Skin of body (tissue), 3 donors: ENCODE measurements at places on chromosomes 7 and 10. TPM values are rescaled to one million over a fixed set of nuclear protein-coding genes. Genes with fewer than 3 reads are reported as not detected.

The GPRIN2 gene
- 2.8 TPM for total RNA-seq

DNA sequence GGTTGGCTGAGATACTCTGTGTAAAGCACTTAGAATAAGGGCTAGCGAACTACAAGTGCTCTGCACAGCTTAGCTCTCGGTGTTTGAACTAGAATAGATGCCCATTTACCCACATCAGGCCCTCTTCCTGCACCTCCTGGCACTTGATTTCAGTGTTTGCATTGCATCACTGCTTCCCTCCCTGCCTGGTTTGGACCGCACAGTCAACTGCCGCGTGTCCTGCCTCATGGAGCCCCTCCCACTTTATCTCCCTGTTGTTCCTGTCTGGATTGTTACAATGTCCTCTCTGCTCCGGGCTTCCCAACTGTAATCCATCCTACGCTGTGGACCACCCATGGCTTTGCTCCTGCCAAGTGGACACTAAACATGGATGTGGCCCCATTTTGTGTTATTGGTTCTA, 2.3 kb downstream of the FAM107B start:
- DNase-seq, result no peak

DNA sequence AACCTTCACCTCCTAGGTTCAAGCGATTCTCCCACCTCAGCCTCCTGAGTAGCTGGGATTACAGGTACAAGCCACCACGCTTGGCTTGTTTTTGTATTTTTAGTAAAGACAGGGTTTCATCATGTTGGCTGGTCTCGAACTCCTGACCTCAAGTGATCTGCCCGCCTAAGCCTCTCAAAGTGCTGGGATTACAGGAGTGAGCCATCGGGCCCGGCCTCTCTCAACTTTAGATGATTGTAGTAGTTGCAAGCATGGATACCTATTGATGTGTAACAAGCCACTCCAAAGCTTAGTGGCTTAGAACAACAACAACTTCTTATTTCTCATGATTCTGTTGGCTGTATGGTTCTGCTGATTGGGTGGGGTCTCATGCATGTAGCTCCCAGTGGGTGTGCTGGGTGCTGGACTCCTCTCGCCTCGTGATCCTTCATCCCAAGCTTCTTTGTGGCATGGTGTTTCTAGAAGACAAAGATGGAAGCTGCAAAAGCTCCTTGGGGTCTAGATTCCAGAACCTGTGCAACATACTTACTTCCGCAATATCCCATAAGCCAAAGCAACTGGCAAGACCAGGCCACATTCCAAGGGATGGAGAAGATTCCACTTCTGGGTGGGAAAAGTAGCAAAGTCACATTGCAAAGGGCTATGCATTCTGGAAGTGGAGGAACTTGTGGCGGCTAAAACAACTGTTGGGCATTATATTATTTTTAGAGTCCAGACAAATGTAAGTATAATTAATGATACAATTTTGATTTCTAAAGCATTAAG, 37.9 kb downstream of the SKIDA1 start:
- DNase-seq, result no peak

The SPDYE1 gene
- 0.10 TPM for total RNA-seq

DNA sequence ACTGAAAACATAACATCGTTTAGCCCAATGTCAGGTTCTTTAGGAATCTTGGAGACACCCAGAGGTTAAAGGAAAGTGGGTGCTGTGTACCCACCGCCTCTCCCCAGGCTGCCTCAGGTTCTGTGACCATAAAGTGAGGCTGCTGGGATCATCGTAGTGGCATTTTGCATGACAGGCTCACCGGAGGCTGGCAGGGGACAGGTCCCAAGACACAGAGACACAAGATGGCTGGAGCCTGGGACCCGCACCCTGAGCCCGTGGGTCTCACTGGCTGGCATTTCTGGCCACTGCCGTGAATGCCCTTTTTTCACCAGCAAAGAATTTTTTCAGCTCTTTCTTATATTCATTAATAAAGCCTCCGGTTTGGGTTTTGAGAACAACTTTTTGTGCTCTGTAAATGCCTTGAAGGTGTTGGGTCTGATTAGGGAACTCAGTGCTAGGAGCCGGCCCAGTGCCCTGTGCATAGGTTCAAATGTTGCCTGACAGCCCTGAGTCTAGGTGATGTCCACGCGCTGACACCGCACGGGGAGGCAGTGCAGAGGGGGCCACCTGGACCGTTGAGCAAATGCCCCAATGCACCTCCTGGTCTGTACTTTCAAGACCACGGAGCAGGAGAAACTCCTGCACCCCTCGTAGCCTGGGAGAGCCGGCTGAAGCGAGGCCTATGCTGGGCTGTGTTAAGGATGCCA, 130.0 kb downstream of the PAXIP1 start:
- DNase-seq, result no peak

DNA sequence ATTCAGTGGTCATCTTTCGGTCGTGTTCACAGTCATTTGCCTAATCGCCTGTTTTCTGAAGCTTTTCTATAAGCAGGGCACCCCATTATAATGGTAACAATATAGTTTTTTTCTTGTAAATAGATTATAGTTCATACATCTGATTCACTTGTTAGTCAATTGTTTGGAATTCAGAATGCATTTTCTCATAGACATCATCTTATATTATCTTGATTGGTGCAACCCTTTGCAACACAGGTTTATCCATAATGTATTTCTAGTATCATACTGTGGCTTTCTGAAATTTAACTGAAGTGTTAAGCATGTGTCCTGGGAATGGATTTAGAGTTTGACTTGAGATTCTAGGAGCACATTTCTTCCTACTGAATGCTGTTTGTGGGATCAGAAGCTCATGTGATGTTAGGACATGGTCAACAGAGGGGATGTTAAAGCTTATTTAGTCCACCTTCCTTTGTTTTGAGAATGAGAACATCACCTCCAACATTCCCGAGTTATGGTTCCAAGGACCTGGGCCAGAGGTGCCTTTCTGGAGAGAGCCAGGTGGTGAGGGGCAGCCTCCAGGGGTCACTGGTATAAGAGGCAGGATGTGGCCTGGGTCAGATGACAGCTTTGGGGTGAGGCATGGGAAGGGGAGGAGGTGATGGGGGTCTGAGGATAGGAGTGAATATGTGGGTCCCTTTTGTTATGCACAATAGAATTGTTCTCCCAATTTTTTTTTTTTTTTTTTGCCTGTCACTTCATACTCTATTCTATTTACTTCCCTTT, 415.6 kb downstream of the EXOC4 start:
- no peak for DNase-seq

DNA sequence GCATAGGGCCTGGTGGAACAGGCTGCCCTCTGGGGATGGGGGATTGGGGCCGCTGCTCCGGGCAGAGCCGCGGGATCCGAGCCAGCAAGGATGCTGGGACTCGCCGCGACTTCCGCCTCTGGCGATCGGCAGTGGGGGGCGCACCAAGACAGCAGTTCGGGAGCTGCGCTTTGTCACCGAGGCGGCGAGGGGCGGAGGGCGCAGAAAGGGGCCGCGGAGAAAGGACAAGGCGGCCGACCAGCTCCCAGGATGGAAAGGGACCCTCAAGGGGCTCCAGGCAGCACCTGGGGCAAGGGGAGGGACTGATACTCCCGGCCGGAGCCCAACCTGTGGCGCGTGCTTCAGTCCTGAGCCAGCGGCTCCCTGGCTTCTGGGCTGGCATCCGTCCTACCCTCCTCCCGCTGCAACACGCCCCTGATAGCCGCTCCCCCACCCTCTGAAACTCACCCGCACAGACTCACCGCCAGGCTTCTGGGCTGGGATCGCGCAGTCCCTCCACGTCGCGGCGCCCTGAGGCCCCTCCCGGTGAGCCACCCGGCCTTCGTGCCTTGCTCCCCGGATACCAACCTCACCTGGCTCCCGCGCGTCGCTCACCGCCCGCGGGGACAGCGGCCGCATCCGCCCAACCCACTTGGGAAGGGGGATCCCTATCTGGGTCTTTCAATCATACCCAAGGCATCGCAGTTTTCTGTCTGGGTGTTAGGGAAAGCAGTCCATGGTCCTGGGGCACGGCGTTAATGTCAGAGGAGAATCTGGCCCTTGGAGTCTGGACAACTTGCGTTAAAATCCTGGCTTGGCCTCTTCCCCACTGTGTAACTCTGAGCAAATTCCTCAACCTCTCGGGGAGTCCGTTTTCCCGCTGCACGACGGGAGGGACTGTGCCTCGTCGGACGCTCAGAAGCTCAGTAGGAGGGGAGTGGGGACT, 7.0 kb upstream of the EVX1 start:
- DNase-seq, result no peak

GRCh38 chr7:72069263-72069662, 342.9 kb downstream of the CALN1 start:
- no peak for DNase-seq

The MKI67 gene
- total RNA-seq, result 15.4 TPM
